Activated CD4-positive, CD25-positive, alpha-beta regulatory T cell (primary cell): ENCODE measurements at places on chromosomes 7 and 10.

DNA sequence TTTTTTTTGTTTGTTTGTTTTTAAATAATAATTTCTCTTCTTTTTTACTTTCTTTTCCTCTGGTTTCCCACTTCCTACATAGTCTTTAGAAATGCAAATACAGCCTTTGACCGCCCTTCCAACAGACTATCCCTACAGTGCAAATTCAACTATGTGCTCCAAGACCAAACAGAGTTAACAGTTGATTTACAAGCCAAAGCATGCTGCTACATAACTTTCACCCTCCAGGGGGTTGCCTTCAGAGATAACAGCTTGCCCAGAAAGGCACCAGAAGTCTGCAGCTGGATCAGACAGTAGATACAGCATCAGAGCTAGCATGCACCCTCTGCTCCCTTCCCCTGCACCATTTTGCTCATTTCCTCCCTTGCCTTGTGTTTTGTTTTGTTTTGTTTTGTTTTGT lies 539.0 kb downstream of the ZWINT start:
- DNase-seq = no peak

DNA sequence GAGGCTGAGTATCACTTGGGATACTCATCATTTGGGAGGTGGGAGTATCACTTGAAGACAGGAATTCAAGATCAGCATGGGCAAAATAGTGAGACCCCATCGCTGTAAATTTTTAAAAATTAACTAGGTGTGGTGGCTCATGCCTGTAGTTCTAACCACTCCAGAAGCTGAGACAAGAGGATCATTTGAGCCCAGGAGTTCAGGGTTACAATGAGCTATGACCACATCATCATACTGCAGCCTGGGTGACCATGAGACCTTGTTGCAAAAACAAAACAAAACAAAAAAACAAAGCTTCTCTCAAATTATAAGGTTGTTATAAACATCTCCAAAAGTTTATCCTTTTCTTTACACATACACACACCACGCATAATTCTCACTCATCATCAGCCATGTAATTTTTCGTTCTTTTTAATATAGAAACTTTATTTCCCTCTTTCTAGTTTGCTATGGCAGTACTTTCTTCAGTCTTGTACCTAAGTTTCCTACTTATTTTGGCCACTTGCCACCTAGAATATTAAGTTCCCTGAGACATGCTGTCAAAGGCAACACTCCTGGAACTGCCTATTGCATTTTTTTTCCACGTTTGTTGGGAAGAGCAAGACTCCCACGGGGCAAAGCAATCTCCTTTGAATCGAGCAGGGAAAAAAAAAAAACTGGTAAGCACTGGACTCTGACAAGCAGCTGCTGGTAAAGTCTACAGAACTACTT lies 37.1 kb downstream of the SKIDA1 start:
- no peak for DNase-seq

DNA sequence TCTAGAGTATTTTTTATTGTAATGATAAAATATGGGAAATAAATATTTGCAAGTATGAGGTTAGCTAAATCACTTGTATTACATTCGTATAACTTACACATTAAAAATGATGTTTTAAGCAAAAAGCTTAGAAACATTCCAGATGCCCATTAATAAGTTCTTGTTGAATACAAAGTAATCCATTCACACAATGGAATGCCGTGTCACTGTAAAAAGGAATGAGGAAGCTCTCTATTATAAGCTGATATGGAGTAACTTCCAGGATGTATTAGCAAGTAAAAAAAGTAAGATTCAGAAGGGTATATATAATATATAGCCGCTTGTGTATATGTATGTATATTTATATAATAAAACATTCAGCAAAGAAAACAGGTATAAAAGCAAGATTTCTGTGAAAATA lies 412.8 kb upstream of the MTPN start:
- no peak for DNase-seq

- no peak for DNase-seq
Measured at GRCh38 chr7:31892099-31892829, 177.9 kb downstream of the PDE1C start.

DNA sequence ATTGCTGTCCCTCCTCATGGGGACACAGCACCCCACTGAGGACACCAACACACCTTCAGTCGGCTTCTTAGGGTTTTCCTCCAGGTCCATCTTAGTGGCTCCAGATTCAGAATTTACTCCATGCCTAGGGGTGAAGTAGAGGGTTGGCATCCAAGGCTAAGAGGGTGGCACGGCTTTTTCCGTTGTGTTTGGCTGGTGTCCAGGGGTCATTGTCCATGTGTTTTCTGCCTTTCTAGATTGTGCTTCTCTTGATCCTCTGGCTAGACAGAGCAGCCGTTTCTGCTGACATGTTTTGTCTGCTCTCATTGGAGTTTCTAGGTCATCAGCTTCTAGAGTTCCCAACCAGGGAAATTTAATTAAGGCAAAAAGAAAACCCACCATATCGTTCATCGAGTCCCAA lies 291.6 kb upstream of the CELF2 start:
- no peak for DNase-seq

- no peak for DNase-seq
Measured at GRCh38 chr10:90960355-90960814, 39.5 kb upstream of the ANKRD1 start.

- DNase-seq = no peak
Measured at GRCh38 chr10:60473557-60473956, 83.9 kb upstream of the ANK3 start.

- DNase-seq = no peak
Measured at GRCh38 chr10:73552819-73553715, 38.1 kb downstream of the USP54 start.

DNA sequence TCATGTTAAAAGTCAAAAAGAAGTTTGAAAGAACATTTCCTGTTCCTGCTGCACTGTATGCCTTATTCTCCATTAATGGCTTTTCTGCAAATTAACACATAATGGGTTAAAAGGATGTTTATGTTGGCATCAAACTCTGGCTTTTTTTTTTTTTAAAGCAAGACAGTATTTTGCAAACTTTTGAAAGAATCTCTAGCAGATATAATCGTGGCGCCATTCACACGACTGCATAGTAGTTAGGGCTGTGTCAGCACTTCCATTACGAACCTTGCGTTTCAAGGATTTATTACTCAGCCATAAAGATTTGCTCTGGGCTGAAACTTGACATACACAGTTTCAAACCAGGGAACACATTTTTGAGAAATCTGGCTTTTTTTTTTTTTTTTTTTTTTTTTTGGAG lies 207.8 kb downstream of the DYNC1I1 start:
- DNase-seq = no peak

DNA sequence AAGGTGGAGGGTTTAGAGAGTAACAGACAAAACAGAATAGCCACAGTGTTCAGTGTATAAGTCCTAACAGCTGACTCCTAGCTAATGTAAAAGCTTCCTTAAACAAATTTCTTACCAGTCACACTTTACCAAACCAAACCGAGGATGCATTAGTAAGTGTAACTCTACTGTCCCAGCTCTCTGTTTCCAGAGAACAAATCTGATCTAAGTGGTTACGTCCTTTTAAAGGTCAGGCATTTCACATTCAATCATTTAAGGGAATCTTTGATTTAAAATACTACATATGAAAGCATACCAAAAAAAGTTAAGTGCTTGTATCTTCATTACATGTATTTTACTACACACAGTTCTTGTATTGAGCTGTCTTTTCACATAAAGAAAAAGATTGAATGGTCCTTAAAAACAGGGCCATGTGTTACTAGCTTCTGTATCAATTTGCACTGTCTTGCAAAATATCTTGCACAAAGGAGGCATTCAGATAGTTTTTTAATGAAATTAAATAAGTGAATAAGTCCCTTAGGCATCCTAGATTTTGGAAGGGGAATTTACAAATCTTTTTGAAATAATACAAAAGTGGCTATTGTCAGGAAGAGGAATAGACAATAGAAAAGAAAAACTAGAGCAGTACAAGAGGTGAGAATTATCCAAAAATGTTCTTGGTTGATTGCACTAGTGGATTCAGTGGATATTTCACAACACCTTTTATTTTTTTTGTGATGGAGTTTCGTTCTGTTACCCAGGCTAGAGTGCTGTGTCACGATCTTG lies 58.4 kb upstream of the SPOCK2 start:
- no peak for DNase-seq

DNA sequence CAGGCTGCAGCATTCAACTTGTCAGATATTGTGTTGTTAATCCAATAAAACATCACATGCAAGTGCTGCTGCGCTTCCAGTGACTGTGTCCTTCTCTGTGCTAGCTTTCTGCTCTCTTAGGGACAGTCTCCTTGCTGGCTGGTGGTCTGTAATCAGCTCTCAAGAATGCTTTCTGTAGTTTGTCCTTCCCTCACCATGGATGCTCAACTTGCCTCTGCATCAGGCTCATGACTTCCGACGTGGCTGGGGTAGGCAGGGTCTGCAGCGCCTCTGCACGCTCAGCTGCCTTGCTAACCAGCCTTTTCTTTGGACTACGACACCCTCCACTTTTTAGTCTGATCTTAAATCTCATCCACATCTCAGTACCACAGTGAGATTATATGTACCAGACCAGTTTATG lies 58.3 kb downstream of the MMRN2 start:
- no peak for DNase-seq

DNA sequence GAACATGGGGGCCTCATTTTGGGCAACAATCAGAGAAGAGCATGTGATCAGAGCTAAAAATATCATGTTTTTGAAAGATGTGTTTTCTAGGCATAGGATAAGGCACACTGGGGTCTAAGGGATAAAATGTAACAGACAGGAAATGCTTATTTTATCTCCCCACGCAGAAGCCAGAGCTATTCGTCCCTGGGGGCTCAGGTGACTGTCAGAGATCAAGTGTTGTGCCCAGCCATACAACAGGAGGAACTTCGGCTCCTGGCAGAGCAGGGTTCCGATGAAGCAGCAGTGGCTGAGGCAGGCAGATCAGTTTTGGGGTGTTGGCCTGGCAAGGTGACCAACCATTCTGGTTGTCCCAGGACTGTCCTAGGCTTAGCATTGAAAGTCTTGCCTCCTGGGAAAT lies 15.2 kb downstream of the NPY start:
- DNase-seq = no peak

- DNase-seq = no peak
Measured at GRCh38 chr7:74306004-74306729, 17.0 kb downstream of the CLIP2 start.

GRCh38 chr10:11074536-11075267 lies 57.0 kb downstream of the CELF2 start:
- DNase-seq = no peak

DNA sequence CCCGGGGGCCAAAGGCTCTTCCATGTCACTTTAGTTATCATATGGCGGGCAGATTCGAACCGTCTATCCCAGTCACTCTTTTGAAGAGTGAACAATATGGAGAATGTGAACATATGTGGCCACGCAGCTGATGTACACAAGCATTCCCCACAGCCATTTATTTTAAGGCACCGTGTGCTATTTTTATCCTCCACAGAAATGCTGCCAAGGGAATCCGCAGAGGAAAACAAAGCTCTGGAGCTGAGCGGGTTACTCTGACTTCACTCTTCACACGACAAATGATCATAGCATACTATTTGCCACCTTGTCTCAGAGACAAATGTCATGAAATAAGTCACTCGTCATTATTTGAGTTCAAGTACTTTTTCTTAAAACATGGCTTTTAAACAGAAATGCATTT lies 100.3 kb downstream of the CTBP2 start:
- no peak for DNase-seq
